ENCODE measurements at places on chromosomes 13 and 19.

DNA sequence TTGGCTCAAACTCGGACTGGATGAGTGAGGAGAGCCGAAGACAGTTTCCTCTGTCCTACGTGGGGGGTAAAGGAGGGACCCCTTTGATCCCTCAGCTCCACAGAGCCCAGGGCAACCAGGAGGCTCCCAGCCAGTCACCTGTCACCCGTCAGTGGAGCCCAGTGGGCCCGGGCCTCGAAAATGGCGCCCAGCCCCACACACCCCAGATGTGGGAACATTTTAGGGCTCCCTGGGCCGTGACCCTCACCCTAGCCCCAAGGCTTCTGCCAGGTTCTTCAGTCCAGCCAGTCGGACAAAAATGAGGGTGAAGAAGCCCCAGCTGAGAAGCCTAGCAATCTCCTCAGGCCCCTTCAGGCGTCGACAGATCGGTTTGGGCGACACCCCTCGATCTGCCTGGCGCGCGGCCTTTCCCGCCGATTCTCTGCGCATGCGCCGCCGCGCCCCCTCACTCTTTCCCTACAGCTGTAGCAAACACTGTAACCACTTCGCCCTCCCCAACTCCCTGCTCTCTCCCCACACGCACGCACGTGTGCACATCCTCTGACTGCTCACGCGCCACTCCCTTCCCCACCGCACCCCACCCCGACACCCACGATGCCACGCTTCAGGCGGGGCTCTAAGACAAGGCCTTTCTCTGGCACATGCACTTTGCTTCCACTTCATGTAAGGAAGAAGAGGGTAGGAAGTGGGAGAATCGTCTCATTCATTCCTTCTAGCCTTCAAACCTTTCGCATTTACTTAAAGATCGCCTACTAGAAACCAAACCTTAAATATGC, at the start of gene SLC6A16:
Gene SLC6A16, minus strand, starts transcription at position 391 of the 776 bp plus-strand sequence. CDS start 13,844 bp downstream, outside the sequence.
- no peak for DNase-seq

GRCh38 chr19:50835103-50835784, 1.9 kb upstream of the KLK15 start:
- no peak for DNase-seq

- DNase-seq = peak; percentile 26
Observed at GRCh38 chr13:50969691-50970090, 60.1 kb downstream of the RNASEH2B start.

DNA sequence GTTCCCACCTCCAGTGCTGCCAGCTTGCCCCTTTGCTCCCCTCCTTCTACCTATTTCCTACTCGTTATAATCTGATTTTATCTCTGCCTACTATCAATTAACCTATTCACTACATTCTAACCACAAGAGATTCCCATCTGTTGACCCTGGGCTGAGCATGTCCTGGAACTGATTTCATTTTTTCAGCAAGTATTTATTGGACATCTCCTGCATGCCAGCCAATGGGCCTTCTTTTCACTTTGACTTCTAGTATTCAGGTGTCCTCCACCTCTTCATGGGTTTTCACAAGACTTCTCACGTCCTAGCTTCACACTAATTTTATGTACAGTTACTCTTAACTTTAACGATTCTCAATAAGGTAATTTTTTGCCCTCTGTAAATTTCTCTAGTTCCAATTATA, 282.7 kb upstream of the KLHL1 start:
- DNase-seq = no peak

GRCh38 chr19:55206664-55207500, 2.4 kb downstream of the PTPRH start:
- peak; percentile 98 for DNase-seq

DNA sequence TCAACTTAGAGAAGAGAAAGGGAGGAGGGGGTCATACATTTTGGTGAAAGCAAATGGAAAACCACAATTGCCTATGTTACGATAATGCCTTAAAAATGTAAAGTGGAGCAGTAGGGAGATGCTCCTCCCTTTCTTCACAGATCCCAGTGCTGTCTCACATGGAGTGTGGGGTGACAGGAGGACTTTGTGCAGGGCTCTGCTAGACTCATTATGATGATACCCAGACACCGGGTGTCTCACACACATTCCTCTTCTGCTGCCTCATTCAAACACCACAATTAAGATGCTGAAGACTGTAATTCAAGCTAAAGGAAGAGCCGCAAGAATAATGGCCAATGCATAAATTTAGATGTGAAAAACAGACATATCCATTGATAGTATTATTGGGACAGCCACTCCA, 150.6 kb downstream of the LHFPL6 start:
- peak; percentile 22 for DNase-seq

DNA sequence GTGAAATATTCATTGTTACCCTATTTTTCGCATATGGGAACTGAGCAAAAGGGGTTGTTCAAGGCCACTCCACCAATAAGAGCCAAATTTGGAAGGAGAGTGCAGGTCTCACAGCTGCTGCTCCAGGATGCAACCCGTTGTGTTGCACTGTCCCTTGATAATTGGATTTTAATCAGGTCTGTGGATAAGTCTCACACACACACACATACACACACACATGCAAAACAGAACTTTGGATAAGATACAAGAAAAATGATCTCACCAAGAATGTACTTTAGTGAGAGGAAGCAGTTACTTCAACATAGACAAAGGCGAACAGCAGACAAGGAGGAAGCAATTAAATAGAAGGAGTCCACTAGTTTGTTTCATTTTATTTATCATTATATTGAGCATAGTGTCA, 127.3 kb upstream of the EDNRB start:
- no peak for DNase-seq

DNA sequence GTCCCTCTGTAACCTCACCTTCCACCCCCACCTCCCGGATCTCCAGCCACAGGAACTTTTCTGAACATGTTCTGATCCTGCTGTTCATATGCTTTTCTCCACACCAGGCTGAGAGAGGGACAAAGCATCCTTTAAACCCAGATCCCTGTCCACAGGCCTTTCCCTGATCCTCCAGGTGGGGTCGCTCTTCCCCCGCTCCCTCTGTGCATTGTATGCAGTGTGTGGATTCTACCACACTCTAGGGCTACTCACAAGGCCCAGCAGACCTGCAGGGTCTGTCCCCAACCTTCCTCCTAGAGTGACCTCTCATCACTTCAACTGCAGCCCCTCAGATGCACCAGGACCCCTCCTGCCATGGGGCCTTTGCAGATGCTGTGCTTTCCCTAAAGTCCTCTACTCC, 1200.6 kb downstream of the UQCRFS1 start:
- DNase-seq = no peak

- DNase-seq = no peak
Observed at GRCh38 chr13:101025519-101025918, 350.9 kb upstream of the TMTC4 start.

DNA sequence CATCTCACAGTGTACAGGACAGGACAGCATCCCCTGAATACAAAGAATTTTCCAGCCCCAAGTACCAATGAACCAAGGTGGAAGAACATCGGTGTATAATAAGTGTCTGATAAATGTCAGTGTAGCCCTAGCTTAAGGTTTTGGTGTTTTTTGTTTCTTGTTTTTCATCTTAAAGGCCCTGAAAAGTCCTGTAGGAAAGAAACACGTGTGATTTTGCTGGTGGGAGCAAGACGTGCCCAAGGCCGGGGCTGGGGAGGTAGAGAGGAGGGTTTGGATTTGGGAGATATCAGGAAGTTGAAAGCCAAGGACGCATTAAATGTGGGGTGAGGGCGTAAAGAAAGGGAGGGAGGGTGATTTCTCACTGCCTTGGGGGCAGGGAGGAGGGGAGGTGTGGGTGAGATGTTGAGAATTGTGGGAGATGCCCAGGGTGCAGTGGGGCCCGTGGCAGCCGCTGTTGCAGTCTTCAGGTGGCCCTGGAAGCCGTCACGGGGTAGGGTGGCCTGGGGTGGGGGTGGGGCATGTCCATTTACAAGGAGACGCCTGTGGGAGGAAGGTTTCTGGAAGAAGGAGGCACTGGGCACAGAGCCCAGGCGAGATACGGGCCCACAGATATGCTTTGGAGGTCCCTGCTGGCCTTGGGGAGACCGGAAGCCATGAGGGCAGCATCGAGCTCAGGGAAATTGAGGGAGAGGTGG, 6.7 kb downstream of the CAMSAP3 start:
- DNase-seq = no peak

DNA sequence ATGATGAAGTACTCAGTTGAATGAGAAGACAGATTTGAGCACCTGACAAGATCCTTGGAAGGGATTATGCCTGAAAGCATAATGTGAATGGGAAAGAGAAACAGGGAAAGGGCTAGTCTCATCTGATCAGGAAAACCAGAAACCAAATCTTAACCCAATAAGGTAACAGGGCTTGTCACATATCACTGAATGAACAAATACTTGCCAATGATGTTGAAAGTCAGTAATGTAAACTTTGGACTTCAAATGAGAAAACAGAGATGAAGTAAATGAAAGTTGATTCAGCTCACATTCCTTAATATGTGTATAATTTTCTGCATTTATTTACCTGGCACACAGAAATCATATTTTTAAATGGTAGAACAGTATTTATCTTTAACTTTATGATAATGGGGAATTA, 480.0 kb downstream of the KCTD12 start:
- no peak for DNase-seq

GRCh38 chr19:12580180-12580694, 29.0 kb upstream of the ZNF564 start:
- DNase-seq = no peak

GRCh38 chr19:35095667-35096368, 19.8 kb upstream of the FXYD3 start:
- DNase-seq = no peak

DNA sequence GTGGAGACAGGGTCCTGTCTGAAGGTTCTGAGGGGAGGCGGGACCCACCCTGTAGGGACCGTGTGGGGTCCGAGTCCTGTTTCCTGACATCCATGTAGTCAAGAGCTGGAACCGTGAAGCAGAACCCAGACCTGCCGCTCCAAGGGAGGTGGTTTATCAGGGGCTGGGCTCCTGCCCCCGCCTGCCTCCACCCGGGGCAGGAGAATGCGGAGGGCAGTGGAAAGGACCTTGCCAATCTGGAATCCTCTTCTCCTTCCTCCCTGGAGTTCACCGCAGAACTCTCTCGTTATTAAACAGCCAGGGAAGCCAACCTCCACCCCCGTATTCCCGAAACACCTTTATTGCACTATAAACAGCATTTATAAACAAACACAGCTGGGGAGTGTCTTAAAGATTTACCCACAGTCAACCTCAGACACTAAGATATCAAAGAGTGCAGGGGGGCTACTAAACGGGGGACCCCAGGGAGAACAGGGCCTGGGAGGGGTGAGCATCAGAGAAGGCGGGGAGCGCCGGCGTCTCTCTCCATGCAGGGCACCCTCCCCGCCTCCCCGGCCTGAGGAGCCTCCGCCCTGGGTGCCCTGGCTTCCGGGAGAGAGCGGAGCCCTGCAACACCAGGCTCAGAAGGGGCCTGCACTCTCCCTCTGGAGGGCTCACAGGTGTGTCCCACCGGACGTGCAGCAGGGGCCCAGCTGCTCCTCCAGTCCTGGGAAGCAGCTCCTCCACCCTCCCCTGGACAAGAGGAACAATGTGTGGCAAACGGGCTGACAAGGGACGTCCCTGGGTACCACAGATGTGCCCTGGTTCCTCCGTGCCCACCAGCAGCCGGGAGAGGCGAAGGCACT, 3.6 kb downstream of the C2CD4C start:
- no peak for DNase-seq

GRCh38 chr19:34503531-34504272, 22.1 kb downstream of the WTIP start:
- no peak for DNase-seq

DNA sequence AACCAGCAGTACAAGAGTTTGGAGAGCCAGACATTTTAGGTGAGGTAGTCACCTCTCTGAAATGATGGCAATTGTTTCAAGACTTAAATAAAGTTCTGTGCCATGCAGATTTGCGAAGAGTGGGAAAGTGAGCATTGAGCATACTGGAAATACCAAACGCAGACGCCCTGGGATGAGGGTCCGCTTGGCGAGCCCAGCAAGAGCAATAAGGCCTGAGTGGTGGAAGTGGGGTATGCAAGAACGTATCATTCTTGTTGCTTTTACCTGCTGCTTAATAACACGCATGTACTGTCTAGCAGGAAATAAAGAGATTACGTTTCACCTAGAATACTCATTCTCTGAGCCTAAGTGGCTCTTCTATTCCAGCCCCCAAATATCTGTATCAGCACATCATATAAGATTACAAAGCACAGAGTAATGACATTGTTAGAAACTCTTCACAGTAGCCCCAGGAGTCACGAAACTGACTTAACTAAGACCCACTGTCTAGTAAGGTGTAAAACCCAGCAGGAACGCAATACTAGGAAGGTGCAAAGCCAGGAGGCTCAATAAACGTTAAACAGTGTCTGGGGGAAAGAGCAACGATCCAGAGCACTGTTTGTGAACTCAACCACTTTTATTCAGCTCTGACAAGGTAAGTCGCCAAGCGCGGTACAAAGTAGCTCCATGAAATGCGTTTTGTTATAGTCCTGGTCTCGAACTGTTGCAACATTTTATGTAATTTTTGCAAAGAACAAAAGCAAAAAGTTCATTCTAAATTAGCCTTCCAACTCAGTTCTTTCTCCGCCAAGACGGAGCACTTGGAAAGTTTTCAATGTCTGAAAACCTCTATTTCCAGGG, 1.2 kb downstream of the RCBTB2 start:
- no peak for DNase-seq

DNA sequence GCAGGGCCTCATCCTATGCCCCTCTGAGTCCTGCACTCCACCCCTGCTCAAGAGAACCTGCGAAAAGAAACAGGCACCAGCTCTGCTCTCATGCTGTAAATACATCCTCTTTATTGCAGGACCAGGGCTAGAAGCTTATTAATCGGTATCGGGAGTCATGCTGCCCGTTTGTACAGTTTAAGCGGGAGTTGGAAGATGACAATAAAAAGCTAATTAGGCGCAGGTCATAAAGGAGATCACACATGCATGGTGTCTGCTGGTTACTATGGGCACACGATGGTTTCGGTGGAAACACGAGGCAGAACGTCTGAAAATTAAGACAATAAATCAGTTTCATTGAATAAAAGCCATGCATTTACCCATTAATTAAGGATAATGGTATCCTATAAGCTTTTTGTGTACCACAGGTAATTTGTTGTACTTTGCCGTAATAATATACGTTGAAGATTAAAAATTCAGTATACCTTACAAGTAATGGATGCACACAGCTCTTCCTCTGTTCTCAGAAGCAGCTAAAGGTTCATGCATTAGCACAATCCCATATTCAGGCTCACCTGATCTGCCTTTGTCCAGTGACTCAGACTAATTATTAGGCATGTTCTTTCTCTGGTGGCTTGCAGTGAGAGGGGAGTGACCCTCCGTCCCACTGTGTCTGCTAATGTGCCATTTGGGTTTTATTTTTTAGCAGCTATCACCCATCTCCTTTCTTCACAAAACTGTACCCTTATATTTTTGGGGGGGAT, 406.0 kb downstream of the TSHZ3 start:
- no peak for DNase-seq

Measured in AG08395 (cell line).